ENCODE measurements at places on chromosomes 2 and 18.

- DNase-seq, result peak; percentile 41
Observed at GRCh38 chr2:187338679-187339121, 109.4 kb downstream of the CALCRL start.

DNA sequence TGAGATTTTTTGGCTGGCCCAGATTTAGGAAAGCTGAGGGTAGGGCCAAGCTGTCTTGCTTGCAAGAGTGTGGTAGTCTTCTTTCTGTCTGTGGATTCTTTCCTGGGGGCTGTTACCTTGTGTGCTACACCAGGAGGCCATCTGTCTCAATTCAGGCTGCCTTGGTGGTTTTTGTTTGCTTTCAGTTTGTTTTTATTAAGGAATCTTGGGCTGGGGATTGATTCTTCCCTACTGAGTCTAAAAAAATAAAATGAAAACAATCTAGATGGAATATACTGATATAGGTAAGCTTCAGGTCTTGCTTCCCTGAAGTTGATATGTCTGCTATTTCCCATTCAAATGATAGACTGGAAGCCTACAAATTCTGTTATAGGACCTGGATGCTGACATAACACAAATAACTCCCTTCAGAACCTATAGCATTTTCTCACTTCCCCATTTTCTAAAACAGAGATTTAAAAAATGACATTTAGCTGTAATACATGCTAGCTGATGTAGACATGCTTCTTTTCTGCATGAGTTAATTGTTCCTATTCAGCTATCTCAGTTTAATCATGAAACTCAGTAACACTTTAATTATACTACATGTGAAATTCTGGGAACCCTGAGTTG is 5.3 kb downstream of the LHCGR start:
- no peak for DNase-seq

DNA sequence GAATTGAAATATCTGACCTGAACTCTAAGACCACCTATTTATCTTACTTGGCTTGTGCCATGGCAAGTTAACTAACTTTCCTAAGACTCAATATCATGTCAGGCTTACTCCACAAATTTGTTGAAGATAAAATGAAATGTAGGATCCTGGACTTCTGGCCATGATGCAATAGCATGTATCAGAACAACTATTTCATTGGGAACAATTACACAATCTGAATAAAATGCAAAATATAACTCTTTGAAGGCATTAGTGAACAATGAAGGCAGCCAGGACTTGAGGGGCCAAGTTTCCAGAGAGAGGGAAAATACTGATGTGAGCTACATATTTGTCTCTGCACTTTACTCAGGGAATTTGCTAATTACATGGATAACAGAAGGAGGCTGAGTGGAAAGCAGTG is 476.5 kb upstream of the ACVR2A start:
- no peak for DNase-seq

DNA sequence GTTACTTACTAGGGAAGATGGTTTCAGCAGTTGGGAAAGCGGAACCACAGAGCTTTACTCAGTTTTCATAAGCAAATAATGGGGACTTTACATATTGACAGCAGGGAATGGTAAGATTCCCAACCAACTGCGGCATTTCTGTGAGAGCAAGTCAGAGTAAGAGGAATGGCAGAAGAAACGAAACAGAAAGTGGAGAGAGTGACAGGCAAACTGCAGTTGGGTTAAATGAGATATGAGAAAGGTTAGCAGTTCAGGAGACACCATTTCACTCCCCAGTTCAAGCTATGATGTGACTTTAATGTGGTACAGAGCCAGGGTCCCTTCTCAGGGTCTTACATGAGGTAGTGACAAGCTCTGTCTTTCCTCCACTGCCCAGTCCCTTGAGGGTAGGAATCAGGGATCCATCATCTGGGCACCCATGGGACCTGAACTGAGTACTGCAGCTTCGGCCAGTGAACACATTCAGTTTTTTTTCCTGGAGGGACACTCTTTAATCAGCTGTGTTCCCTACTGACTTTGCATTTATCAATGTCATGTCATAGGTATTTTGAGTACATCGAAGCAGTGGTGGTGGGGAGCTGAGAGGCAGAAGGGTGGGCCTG is 33.0 kb upstream of the GREB1 start:
- no peak for DNase-seq

DNA sequence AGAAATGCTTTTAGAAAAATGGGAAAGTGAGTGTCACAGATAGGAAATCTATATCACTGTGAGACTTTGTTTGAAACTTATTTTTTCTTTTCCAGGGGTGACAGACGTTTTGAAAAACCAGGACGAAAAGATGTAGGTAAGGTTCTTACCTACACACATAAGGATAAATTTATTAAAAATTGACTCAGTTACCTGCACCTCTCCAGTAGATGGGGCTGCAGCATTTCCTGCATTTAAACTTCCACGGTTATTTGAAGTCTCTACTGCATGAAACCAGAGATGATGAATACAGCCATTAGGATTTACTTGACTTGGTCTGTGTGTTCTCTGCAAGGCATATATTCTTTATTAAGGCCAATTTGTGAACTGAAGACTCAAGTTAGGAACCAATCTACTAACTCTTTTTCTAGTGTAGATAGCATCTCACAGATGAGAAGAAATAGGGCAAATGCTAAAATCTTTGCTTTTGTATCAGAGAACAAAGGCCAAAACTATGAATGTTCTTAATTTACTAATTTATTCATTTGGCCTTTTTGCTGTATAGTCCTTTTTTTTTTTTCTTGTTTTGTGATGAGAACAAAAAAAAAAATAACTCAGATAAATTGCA is 15.0 kb downstream of the KCNJ13 start:
- DNase-seq, result no peak

GRCh38 chr18:27614951-27615844 is 430.1 kb upstream of the CHST9 start:
- no peak for DNase-seq

DNA sequence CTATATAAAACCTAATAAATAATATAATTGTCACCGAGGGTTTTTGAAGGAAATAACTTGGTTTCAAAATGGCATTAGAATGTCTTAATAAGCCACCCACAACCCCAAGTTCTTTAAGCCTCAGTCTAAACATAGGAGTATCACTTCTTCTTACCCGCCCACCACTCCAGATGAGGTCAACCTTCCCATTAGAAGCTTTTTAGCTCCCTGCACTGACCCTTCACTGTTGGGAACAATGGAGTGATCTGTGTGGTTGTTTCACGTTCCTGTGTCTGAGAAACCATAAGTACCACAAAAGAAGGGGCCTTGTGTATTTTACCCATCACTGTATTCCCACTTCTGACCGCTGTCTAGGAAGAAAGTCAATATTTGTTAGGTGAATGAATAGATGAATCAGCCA is 326.3 kb upstream of the ZNF521 start:
- no peak for DNase-seq

- peak; percentile 58 for DNase-seq
Observed at GRCh38 chr2:241540401-241540770, 18.2 kb upstream of the BOK start.

DNA sequence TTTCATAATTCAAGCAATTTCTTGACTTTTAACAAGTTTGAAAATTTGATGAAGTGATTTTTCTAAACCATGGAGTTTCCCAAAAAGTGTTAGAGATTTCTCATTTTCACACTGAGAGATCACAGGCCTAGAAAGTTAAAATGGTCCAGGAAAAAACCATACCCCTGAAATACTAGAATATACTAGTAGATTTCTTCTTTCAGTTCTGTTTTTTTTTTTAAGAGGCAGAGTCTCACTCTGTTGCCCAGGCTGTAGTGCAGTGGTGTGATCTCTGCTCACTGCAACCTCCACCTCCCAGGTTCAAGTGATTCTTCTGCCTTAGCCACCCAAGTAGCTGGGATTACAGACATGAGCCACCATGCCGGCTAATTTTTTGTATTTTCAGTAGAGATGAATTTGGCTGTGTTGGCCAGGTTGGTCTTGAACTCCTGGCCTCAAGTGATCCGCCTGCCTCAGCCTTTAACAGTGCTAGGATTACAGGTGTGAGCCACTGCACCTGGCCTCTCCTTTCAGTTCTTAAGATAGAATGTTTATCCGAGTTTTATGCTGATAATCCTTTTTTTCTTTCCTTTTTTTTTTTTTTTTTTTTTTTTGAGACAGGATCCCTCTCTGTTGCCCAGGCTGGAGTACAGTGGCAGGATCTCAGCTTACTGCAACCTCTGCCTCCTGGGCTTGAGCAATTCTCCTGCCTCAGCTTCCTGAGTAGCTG is 14.4 kb downstream of the MTHFD2 start:
- DNase-seq, result no peak

- no peak for DNase-seq
Observed at GRCh38 chr2:95041060-95041823, 15.7 kb downstream of the MAL start.

- DNase-seq, result no peak
Observed at GRCh38 chr2:22281033-22281432, 1103.9 kb upstream of the KLHL29 start.

DNA sequence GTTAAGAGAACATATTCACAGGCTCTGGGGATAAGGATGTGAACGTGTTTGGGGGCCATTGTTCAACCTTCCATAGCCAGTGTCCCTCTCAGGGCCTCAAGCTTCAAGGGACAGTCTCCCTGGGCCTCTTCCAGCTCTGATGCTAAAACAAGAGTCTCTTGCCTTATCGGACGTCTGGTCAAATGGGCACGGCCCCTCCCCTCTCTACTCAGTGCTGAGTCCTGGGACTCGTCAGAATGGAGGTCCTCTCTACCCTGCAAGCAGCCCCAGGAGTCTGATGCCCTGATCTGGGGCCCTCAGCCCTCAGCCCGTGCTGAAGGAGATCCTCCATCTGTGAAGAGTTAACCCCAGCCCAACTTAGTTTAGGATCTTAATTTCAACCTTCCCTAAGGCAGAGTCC is 198.2 kb downstream of the ZFP36L2 start:
- no peak for DNase-seq

DNA sequence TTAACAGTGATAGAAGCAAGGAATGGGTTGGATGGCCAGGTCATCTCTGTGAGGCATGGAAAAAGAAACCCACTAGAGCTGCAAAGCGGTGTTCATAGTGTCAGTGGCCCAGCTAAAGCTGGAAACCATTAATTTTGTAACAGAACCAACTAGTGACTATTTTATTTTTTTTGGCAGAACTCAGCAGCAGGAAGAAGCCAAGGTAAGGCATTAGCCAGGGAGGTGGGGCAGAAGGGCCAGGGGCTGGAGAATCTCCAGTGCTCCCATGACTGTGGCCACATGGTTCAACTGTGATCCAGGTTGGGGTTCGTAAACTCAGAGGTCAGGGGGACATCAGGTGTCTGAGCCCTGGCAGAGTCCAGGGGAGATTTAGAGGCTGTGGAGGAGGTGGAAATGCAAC is 25.9 kb upstream of the YES1 start:
- DNase-seq, result no peak

- DNase-seq, result peak; percentile 58
Observed at GRCh38 chr2:3780477-3781402, 77.4 kb downstream of the DCDC2C start.

DNA sequence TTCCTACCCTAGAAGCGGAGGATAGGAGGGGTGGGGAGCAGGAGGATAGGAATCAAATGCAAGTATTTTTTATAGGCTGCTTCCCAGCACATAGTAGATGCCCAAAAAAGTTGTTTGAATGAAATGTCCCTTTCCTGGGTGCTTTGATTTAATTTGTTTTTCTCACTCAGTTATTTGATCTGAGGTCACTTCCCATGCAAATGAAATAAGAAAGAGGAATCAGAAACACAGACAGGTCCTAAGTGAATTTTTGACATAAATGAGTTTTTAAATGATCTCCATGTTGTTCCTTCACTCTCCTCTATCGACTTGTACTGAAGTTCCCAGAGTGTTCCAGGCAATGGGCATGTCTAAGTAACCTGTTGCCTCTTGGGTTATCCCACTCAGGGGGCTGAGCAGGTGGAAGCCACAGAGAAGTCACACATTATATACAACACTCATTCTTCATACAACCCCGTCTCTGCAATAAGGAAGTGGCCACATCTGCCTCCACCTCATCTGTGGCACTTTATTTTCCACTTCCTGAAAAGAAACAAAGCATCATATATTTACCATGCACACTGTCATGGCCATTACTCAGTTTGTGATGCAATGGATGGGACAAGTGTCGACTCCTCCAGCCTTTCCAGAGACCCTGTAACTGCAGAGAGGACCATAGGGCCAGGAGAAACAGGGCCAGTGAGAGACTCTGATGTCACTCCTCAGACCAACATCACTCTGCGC is 81.9 kb upstream of the ZNF397 start:
- DNase-seq, result no peak

GRCh38 chr2:176234156-176234555 is 35.1 kb upstream of the MTX2 start:
- no peak for DNase-seq

GRCh38 chr2:39266139-39266805 is 22.5 kb upstream of the CDKL4 start:
- DNase-seq, result no peak

GRCh38 chr2:39158351-39158750 is 37.5 kb upstream of the SOS1 start:
- DNase-seq, result no peak

- no peak for DNase-seq
Observed at GRCh38 chr18:58842978-58843687, 21.5 kb upstream of the ZNF532 start.

DNA sequence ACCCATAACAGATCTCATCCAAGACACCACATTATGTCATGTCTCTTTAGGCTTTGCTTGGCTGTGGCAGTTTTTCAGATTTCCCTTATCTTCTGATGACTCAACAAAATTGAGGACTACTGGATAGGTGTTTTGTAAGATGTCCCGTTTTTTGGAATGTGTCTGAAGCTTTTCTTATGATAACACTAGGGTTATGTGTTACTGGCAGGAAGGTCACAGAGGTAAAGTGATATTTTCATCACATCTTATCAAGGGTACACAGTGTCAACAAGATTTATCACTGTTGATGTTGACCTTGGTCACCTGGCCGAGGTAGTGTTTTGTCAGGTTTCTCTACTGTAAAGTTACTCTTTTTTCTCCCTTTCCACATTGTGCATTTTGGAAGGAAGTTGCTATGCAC is 44.8 kb upstream of the UPP2 start:
- DNase-seq, result no peak

- DNase-seq, result no peak
Observed at GRCh38 chr2:99608861-99609260, 119.0 kb upstream of the REV1 start.

- DNase-seq, result no peak
Observed at GRCh38 chr2:33086400-33087015, 139.8 kb downstream of the LTBP1 start.

GRCh38 chr18:10995550-10995949 is 153.8 kb downstream of the PIEZO2 start:
- no peak for DNase-seq

- DNase-seq, result no peak
Observed at GRCh38 chr2:221001381-221001801, 570.7 kb downstream of the EPHA4 start.

Measured in right cardiac atrium (tissue), 5 donors.